ENCODE measurements at places on chromosomes 5 and 9.
A peak's percentile ranks its signal among the peaks of the same experiment; 100 is the strongest.

GRCh38 chr5:97049175-97049574 is 93.2 kb downstream of the LIX1 start:
- DNase-seq: no peak

DNA sequence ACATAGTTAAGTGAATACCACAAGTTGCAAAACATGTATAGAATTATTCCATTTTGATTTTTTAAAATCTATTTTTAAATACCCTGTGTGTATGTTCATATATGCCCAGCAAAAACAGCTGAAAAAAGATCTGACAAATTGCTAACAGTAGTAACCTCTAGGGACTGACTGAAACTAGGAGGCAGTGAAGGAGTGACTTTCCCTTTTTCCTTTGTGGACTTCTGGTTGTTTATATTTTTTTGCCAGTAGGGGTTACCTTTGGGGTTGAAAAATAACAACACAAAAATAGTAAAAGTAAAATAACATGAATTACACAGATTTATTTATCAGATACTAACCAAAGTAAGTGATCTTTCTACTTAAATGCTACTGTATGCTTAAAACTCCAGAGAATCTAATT is 2.9 kb downstream of the MEGF9 start:
- DNase-seq: no peak

DNA sequence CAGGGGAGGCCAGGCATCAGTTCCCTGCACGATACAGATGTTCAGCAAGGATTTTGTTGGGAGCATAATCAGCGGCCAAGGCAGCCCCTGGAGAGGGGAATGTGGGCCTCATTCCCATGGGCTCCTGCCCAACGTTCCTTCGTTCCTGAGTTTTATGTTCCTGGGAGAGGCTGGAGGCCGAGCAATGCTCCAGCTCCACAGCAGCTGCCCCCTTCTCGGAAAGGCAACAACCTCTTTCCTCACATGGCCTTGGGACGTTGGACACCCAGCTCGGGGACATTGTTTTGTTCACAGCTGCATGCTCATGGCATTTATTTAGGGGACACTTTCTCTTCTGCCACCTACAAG is 63.8 kb upstream of the COL15A1 start:
- DNase-seq: no peak

- peak; percentile 42 for DNase-seq
Measured at GRCh38 chr5:157252711-157253465, 13.0 kb upstream of the CYFIP2 start.

DNA sequence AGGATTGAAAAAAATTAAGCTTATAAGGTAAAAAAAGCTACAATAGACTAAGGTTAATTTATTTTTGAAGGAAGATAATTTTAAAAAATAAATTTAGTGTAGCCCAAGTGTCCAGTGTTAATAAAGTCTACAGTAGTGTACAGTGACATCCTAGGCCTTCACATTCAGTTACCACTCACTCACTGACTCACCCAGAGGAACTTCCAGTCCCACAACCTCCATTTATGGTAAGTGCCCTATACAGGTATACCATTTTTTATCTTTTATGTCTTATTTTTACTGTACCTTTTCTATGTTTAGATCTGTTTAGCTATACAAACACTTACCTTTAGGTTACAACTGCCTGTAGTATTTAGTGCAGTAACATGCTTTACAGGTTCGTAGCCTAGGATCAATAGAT is 79.8 kb upstream of the ZNF462 start:
- no peak for DNase-seq

- DNase-seq: peak; percentile 78
Measured at GRCh38 chr9:89149726-89150125, 28.9 kb downstream of the SHC3 start.

DNA sequence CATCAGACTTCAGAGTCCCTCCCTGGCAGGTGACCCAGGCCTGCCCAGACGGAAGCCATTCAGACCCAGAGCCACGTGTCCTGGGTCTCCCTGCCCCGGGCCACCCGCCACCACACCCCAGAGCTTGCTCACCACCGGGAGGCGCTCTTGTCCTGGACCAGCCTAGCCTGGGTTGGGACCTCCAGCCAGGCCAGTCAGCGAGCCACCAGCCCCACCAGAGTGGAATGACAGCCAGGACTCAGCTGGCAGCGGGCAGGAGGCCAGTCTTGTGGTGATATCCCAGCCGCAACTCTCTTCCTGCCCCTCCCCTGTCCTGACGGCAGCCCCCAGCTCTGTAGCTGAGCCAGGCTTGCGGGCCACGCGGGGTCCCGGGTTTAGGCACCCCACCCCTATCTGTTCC is 1.7 kb upstream of the PTGDS start:
- DNase-seq: no peak

DNA sequence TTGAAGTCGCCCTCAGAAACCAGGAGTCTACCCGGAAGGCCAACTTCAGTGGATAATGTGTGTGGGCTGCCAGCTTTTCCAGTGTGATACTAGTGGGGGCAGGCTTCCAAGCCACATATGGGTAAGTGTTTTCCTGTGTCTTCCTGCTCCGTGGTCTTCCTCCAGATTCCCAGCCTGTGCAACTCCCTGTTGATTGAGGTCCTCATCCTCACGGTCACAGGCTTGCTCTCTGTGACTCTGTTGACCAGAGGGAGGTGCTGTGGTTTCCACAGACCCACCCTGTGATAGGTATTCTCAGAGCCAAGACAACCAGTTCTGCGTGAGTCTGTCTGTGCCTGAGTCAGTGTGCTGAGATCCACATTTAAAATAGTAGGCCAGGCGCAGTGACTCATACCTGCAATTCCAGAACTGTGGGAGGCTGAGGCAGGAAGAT is 388.0 kb upstream of the IRX2 start:
- peak; percentile 14 for DNase-seq

DNA sequence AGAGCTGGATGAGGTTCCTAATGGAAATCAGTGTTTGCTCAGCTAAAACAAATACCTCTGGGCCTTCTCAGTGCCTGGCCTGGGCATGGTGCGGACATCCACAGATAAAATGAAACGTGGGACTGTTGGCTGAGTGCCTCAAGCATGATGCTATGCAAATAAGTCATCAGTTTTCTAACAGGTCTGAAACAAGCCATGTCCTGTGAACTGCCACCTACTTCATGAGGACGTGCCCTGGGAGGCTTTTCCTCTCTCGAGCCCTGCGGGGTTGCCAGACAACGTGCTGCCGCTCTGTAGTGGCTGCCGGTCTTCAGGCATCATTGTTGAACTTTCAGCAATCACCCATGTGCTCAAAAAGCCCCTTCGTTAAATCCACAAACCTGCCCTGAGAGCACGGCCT is 240.4 kb upstream of the IRX2 start:
- DNase-seq: no peak

- no peak for DNase-seq
Measured at GRCh38 chr5:76637490-76637889, 14.3 kb upstream of the F2RL2 start.

- DNase-seq: peak; percentile 42
Measured at GRCh38 chr5:178551059-178551458, 39.1 kb downstream of the COL23A1 start.
